MV-4-11 (cell line): ENCODE measurements at places on chromosomes 6 and 20.

GRCh38 chr6:25652007-25652515 is at the start of gene SCGN:
Gene SCGN, plus strand, starts transcription at chr6:25652215. Its CDS starts 189 bp downstream, at chr6:25652404.
- DNase-seq, result no peak

- no peak for DNase-seq
Measured at GRCh38 chr6:158564243-158565121, 4.6 kb downstream of the TMEM181 start.

GRCh38 chr6:22732176-22732970 is 163.0 kb downstream of the HDGFL1 start:
- no peak for DNase-seq

DNA sequence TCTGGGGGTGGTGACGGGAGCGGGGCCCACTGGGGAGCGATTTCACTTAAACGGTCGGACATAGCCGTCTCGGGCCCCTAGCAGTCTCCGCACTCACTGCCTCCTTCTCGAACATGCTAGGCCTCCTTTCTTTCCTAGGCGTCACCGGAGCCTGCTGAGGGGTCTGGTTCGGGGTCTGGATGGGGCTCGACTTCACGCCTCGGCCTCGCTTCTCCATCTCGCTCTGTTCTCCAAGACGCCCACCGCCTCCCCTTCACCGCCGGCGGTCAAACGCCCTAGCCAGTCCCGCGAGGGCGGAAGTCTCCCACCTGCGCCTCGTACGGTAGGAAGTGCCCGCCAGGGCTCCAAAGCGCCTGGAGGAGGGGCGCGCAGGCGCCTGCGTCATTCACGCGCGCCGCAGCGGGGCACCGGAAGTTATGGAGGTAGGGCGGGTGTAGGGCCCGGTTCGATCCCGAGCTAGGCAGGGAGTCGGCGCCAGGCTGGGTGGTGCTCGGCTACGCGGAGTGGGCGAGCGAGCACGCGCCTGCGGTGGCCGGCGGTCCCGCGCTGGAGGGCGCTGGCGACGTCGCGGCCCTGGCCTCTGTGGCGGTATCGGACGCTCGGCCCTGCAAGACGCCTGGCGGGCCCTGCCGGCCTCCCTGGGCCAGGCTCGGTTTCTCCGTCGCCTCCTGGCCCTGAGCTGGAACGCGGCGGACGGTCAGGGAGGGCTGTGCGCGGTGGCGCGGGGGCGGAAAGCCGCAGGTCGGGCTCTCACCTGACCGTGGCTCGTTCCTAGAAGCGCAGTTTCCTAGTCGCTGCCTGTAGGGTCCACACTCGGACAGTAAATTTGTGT is at the start of the genes DYNLT2 and ERMARD:
Gene DYNLT2, minus strand, starts transcription at position 331 of the 832 bp plus-strand sequence. Its CDS starts 114 bp downstream, at position 217.
Gene ERMARD, plus strand, starts transcription at position 381 of the 832 bp plus-strand sequence. Its CDS starts 36 bp downstream, at position 417.
- peak; percentile 83 for DNase-seq

GRCh38 chr6:120384671-120385070 is 949.6 kb downstream of the TBC1D32 start:
- no peak for DNase-seq

- DNase-seq, result peak; percentile 89
Measured at GRCh38 chr6:97049253-97050011, 124.9 kb downstream of the KLHL32 start.

GRCh38 chr6:56837322-56837894 is 117.5 kb upstream of the BEND6 start:
- DNase-seq, result no peak

DNA sequence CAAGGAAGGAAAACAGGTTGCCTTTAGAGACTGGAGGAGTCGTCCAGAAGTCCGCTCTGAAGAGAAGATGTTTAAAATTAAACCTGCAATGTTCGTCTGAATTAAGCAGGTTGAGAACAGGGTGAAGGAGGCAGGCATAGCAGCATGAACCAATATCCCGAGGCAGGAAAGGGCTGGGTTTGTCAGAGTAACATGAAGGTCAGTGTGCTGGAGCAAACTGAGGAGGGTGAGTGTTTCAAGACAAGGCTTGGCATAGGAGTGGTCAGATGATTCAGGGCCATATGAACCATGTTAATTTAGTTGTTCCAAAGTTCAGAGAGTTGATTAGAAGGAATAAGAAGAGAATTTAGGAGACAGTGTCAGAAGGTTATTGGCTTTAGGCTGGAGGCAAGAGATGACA is 93.3 kb downstream of the UTRN start:
- no peak for DNase-seq

- DNase-seq, result no peak
Measured at GRCh38 chr6:25312034-25312620, 33.0 kb downstream of the CARMIL1 start.

DNA sequence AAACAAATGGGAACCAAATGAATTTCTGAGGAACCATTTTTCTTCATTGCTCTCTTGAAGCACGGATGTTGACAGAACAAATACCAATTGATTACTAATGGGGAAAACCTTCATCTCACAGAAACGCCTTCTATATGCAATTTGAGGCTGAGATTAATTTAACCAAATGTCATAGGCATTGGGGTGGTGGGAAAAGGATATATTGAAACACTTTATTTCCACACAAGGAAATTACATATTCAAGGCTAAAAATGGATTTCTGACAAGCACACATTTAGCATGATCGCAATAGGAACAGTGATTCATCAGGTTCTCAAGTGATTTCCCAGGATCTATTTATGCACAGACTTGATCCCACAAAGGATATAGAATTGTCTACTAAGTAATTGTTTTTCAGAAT is 88.9 kb downstream of the COL12A1 start:
- DNase-seq, result no peak

DNA sequence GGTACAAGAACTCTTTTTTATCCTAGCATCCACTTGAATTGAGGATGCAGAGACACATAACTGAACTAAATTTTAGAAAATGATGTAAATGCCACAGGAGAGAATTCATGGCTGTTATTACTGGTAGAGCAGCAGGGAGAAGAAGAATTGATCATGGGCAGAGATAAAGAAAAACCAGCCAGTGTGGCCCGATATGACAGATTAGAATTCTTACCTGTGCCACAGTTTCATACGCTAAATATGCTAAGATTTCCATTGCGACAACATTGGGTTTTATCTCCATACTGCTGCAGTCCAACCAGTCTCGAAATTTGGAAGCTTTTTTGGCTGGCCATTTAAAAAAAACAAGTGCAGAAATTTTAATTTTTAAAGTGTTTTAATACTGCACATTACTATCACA is 373.8 kb upstream of the RUNX2 start:
- DNase-seq, result no peak

DNA sequence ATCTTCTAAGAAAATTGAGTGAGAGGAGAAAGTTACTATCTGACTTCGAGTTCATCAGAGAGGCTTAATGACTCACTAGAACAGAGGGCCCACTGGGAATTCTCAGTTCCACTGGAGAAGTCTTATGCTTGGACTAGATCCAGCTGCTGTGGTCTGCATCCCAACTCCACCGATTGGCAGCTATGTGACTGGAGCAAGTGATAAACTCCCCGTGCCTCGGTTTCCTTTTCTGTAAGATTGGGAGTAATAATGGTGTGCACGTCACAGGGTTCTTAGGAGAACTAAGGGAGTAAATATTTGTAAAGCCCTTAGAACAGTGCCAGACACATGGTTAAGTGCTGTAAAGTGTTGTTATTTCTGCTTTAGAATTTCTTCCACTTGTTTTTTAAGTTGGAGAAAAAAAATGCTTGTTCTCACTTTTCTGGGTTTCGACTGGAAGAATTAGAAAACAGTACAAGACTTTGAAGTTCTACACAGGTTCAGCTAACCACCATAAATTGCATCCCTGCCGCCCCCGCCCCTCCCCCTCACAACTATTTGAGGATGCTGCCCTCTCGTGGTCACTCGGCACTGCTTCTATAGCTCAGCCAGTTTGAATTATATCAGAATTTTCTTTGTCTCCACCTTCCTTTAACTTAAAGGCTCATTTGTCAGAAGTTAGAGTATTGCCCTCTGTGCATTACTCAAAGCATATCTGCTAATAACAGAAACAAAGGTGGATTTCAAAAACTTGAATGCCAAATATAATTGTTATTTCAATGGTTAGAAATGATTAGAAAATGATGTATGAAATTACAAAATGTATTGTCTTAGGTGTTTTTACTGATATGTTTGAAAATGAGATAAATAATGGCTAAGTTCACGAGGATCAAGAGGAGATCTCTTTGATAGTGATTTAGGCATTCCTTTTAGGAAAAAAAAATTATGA is 95.0 kb upstream of the IFNGR1 start:
- DNase-seq, result peak; percentile 60

GRCh38 chr6:25431975-25432307 is 152.8 kb downstream of the CARMIL1 start:
- DNase-seq, result peak; percentile 16

DNA sequence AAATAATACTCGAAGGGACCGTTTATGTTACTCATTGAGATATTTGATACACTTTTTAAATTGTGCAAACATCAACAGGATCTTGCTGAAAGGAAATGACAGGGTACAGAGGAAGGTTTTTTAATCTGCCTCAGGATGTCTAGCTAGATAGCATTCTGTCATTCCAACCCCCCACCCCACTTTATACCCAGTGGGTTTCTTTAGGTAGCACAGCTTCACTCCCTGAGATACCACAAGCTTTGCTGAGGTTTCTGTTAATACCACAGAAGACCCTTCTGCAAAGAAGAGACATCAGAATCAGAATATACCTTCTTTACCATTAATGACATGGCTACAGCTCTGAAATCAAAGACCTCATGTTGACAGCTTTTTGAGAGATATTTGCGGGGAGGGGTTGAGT is 1.3 kb downstream of the PHACTR2 start:
- no peak for DNase-seq

DNA sequence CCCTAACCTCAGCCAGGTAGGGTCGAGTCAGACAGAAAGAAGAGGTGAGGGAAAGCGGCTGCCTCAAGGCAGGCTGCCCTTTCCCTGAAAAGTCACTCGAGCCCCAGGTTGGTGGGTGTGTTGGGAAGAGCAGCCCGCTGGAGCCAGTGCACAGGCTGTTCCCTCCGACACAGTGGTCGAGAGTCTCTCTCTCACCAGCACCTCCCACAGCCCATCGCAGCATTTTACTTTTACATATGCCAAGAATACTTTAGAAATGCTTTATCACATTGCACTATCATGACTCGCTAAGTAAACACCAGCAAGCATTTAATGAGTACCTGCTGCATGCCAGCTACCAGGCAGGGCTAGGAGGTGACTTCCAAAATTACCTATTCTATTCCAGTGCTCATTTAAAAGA is 1.7 kb downstream of the PRPH2 start:
- DNase-seq, result no peak

- no peak for DNase-seq
Measured at GRCh38 chr6:141539617-141540016, 593.1 kb upstream of the GJE1 start.

DNA sequence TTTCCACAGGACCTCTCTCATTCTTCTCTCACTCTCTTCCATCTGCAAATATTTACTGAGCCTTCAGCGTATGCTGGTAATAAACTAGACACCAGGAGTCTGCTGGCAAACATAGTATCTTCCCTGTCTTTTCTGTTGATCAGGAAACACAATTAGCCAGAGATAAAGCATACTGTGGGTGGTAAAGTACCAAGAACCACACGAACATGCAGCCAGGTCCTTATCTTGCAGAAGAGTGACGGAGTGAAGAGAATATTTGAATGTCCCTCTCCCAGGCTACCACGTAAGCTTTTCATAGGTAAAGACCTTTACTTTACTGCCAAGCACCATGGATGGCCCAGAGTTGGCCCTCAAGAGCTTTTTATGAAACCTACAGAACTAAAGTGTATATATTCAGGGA is 13.3 kb downstream of the FHL5 start:
- no peak for DNase-seq

DNA sequence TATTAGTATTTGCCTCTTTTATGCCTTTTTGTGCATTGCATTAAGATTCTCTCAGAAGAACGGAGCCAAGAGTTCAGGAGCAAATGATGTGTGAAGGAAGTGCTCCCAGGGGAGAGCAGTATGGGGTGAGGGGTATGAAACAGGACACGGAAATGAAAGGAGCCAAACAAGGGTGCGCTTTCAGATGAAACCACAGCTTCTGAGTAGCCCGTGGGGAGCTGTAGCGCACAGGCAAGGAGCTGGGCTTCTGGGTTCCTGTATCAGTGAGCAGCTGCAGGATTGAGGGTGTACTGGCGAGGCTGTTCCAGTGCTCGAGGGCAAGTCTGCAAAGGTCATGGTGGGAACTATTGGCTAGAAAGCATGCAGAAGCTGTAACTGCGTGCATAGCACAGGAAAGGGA is 25.4 kb downstream of the ANKEF1 start:
- peak; percentile 71 for DNase-seq

GRCh38 chr6:4134841-4135664 is at the start of gene ECI2:
Gene ECI2, minus strand, starts transcription at chr6:4135575. Its CDS starts 15 bp downstream, at chr6:4135560.
- peak; percentile 17 for DNase-seq

DNA sequence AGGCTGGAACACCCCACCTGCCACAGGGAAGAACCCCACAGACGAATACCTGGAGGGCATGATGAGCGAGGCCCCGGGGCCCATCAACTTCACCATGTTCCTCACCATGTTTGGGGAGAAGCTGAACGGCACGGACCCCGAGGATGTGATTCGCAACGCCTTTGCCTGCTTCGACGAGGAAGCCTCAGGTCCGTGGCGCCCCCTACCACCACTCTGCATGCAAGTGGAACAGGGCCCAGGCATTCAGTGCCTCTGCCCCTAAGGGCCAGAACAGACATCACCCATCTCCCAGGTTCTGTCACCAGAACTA is 6.6 kb downstream of the MYL9 start:
- DNase-seq, result no peak

- no peak for DNase-seq
Measured at GRCh38 chr6:135739288-135739687, 112.2 kb upstream of the PDE7B start.

DNA sequence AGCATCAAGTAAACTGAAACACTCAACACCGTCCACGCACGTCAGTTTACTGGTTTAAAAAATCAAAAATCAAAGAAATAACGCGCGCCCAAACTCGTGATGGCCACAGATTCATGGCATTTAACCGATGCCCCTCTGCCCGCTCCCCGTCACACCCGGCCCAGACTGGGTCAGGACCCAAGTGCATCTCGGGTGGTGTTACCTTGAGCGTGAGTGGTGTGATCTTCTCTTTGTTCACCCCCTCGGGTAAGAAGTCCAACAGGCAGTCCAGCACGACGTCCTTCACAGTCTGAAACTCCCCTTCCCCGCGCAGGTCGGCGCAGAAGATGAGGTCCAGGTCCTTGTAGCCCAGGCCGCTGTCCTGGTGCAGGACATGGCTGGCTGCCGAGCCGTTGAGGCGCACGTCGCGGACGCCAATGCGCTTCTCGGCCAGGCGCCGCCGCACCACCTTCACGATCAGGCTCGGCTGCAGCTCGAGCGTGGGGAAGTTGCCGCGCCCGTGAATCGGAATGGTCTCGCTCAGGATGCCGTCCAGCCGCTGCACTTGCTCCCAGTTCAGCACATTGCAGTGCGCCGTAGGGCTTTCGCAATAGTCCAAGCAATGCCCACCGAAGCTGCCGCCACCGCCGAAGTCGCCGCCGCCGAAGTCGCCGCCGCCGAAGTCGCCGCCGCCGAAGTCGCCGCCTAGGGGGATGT is 945 bp downstream of the TENT5A start:
- DNase-seq, result peak; percentile 41

GRCh38 chr20:41862476-41862875 is 244.3 kb upstream of the CHD6 start:
- no peak for DNase-seq

- DNase-seq, result no peak
Measured at GRCh38 chr6:131816869-131817268, 9.0 kb downstream of the ENPP1 start.

GRCh38 chr6:2863901-2864300 is 22.2 kb upstream of the SERPINB1 start:
- DNase-seq, result no peak
